ENCODE measurements at places on chromosomes 7 and 10.

- no peak for DNase-seq
Measured at GRCh38 chr7:47087866-47088265, 494.0 kb downstream of the TNS3 start.

GRCh38 chr7:16317406-16317805 is 103.9 kb downstream of the CRPPA start:
- DNase-seq = no peak

GRCh38 chr7:16581286-16581685 is 54.7 kb downstream of the LRRC72 start:
- DNase-seq = no peak

- no peak for DNase-seq
Measured at GRCh38 chr7:86950944-86951343, 108.5 kb downstream of the ELAPOR2 start.
